ENCODE measurements at places on chromosomes 4 and X.

- no peak for DNase-seq
Observed at GRCh38 chrX:20971250-20971649, 403.0 kb upstream of the CNKSR2 start.

- DNase-seq, result no peak
Observed at GRCh38 chr4:7412554-7412912, 22.2 kb downstream of the PSAPL1 start.

DNA sequence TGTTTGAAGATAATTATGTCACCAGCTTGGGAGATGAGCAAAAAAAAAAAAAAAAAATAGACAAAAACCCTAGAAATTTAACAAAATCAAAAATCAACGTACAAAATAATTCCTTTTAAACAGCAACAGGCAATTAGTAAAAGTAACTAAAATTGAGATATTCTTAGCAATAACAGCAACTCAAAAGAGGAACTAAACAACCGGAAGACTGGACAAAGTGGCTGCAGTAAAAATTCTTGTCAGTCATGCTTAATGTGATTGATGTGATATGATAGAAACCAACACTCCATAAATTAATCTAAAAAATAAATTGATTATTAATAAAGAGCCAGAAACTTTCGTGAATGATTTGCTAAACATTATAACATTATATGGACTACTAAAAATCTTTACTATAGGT, 1534.6 kb upstream of the AGA start:
- no peak for DNase-seq

GRCh38 chr4:101191302-101192098, 155.8 kb downstream of the PPP3CA start:
- DNase-seq, result no peak

GRCh38 chr4:36930562-36931111, 313.9 kb upstream of the NWD2 start:
- no peak for DNase-seq

GRCh38 chr4:85058551-85058950, 92.1 kb upstream of the WDFY3 start:
- DNase-seq, result no peak

DNA sequence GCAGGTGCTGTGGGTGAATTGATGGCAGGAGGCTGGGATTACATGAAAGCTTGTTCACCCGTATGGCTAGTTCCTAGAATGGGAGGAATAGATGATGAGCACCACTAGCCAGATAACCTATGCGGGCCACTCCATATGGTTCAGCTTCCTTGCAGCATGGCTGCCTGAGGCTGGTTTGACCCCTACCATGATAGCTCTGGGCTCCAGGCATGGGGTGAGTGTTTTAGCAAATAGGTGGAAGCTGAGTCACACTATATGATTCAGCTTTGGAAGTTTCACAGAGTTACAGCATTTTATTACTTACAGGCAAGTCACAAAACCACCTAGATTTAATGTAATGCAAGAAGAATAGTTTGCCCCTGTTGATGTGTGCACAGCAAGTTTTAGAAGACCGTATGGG, 603.2 kb downstream of the STIM2 start:
- no peak for DNase-seq

GRCh38 chr4:25925486-25926201, 11.6 kb downstream of the SMIM20 start:
- peak; percentile 46 for DNase-seq

GRCh38 chrX:14916017-14916674, 42.9 kb downstream of the MOSPD2 start:
- DNase-seq, result no peak

- no peak for DNase-seq
Observed at GRCh38 chr4:92488496-92488895, 184.7 kb downstream of the GRID2 start.

- DNase-seq, result no peak
Observed at GRCh38 chrX:36445566-36445965, 526.0 kb downstream of the CFAP47 start.

GRCh38 chr4:98584265-98584664, 74.1 kb downstream of the TSPAN5 start:
- DNase-seq, result no peak

GRCh38 chr4:19927381-19927780, 324.3 kb upstream of the SLIT2 start:
- no peak for DNase-seq

DNA sequence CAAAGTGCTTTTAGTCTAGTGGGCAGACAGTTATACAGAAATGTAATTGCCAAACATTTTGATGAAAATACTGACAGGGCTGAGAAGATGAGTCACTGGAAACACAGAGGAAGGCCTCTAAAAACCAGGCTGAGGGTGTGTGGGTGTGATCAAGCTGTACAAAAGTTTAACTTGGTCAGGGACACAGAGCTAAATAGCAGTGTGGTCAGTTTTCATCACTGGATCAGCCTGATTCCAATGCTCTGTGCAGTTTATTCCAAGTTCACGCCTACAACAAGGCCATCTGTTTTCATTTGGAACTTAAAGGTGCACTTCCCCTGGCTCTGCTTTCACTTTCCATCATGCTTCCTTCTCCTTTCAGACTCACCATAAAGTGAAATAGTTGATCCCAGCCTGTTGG, 10.6 kb downstream of the CENPVL3 start:
- DNase-seq, result no peak

DNA sequence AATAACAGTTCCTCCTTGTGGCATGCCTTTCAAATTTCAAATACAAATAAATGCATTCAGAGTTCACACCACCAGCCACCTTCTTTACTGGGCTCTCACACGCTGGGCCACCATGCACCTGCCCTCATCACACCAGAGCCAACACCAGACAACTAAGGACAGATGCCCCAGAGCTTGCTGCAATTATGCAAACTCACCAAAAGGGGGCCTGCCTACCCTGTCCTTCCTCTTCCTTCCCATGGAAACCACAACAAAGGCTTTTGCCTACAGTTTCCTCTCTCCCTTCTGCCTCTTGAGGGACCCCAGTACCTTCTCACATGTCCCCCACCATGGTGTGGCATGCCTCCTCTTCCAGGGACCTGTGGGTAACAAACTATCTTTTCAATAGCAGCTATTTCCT, 1333.9 kb upstream of the TENM3 start:
- peak; percentile 7 for DNase-seq

DNA sequence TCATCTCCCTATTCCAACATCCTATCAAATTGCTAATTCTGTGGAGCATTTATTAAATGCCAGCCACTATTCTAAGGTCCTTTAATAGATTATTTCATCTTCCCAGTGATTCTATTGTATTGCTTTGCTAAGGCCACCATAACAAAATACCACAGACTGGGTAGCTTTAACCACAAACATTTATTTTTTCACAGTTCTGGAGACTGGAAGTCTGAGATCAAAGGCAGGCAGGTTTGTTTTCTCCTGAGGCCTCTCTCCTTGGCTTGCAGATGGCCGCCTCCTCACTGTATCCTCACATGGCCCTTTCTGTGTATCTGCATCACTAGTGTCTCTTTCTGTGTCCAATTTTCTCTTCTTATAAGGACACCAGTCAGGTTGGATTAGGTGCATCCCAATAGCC, 64.5 kb downstream of the CPE start:
- no peak for DNase-seq

DNA sequence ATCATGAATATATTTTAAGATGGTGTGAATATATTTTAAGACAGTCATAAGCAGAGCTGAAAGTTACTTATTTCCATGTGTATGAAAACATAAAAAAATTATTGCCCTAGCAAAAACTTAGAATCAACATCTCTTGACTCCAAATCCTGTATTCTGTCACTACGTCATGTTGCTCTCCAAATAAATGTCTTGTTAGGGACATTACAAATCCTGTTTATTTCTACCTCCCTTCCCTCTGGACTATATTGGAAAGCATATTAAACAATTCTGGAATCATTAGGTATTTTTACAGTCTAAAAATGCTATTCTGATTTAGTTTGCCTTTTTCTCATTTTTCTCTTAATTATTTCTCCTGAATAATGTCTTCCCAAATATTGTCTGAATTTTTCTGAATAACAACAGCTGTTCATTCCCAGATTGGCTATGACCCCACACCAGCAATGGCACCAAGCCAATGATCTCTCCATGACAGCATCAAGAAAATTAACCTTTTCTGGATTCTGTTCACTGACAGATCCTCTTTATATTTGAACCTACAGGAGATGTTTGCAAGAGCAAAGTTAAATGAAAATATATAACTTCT, 523.1 kb downstream of the IQCM start:
- DNase-seq, result no peak

GRCh38 chr4:188029114-188029513, 33.5 kb downstream of the ZFP42 start:
- no peak for DNase-seq

- no peak for DNase-seq
Observed at GRCh38 chr4:70996018-70996360, 2.5 kb downstream of the DCK start.

DNA sequence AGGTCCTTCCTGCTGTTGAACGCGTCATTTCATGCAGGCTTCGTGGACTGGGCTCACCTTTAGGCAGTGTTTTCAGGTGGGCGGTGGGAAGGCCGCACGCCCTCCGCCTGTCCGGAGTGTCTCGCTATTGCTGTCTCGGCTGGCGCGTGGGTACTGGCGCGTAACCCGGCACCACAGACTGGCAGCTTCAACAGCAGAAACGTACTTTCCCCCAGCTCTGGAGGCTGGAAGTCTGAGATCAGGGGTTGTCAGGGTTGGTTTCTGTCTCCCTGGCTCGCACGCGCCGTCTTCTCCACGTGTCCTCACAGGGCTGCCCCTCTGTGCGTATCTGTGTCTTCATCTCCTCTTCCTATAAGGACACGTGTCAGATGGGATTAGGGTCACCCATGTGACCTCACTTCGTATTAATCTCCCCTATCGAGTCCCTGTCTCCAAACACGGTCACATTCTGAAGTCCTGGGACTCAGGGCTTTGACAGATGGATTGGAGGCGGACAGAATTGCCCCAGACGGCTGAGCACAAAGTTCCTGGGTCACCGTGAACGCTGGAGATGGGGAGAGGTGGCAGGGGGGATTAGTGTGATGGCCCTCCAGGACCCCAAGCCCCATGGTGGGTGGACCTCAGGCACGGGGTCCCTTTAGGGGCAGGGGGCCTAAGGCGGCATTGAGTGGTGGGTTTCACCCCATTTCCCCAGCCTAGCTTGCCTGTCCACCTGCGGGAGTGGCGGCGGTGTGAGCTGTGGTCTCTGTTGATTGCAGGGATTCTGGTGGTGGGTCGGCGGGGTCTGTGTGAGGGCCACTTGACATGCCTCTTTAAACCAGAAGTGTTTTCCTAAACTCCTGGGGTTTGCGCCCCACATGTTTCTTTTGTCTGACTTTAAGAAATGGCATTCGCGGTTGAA, 83.4 kb upstream of the LRPAP1 start:
- DNase-seq, result no peak

- DNase-seq, result no peak
Observed at GRCh38 chr4:156886481-156886880, 85.1 kb downstream of the PDGFC start.

- no peak for DNase-seq
Observed at GRCh38 chrX:22686138-22686541, 313.6 kb upstream of the DDX53 start.

GRCh38 chrX:39826813-39827543, 270.8 kb downstream of the BCOR start:
- no peak for DNase-seq

- no peak for DNase-seq
Observed at GRCh38 chrX:98795636-98796035, 1614.4 kb downstream of the PCDH19 start.

GRCh38 chr4:41430792-41431191, 107.2 kb upstream of the LIMCH1 start:
- no peak for DNase-seq

- DNase-seq, result no peak
Observed at GRCh38 chr4:3471886-3472285, 8.8 kb downstream of the DOK7 start.

- DNase-seq, result no peak
Observed at GRCh38 chr4:80587871-80588385, 252.4 kb downstream of the CFAP299 start.

DNA sequence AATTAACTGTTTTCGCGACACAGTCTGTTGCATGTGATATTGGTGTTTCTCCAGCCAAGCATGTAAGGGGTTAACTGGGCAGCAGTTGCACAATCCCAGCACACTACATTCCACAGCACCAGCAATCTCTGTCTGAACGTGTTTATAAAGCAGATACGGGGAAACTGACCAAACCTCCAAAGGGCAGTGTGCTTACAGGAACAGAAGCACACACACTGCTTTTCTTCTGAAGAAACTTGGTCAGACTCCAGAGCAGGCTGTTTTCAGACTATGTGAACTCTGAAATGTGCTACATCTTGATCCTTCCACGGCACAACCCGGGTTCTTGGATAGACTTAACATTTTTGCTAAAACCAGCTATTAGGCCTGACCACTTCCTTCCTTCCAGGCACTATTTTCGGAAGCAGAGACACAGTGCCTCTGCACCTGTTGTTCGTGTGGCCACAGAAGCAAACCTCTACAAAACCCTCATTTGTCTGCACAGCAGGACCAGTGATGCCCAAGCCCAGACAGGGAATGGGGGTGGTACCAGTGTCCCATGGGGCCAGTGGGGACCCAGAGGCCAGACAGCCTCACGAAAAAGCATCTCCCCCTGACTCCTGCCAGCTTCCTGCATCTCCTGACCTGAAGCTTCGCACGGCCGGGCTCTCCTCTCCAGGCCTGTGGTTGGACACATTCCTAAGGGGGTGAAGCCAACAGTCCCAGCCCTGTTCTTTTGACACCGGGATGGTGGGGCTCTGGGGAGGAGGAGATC, 90.1 kb downstream of the IRF2 start:
- peak; percentile 17 for DNase-seq

DNA sequence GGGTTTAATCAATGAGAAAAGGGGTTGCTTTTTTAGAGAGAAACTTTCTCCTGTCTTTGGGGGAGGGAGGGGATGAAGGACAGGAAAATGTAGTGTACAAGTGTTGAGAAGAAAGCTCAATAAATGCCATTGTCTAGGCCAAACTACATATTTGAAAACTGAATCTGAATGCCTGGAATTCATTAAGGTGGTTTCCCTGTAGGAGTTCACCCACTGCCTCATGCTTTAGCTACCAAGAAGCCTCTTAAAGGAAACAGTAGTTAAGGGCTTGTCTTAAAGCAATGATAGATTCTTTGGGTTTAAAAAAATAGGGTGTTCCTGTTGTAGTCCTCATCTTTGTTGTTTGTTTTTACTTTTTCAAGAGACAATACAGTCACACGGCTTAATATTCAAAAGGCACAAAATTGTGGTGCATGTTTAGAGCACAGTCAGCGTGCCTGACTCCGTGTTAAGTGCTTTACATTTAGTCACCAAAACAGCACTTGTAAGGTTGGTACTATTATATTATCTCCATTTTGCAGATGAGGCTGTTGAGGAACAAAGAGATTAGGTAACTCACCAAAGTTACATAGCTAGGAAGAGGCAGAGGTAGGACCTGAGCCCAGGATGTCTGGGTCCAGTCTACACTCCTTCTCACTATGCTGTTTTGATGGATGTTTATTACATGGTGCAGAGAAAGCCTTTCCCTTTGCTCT, 46.0 kb downstream of the FNIP2 start:
- DNase-seq, result no peak

DNA sequence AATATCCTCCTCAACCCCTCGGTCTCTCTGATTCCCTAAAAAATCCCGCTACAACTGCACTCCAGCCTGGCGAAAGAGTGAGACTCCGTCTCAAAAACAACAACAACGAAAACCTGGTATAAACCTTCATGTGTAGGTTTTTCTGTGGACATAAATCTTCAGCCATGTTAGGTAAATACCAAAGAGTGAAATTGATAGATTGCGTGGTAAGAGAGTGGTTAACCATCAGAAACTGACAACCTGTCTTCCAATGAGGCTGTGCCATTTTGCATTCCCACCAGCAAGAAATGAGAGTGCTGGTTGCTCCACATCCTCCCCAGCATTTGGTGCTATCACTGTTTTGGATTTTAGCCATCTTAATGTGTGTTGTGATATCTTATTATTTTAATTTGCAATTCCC, 10.9 kb downstream of the TBC1D19 start:
- DNase-seq, result no peak

GRCh38 chr4:109365939-109366338, 63.5 kb upstream of the COL25A1 start:
- no peak for DNase-seq
